ENCODE measurements at places on chromosomes 6 and 20. TPM values are rescaled to one million over a fixed set of nuclear protein-coding genes. Genes with fewer than 3 reads are reported as not detected.

CST9L gene
- total RNA-seq, result not detected

RIMS1 gene
- total RNA-seq, result 0.91 TPM

HDAC2 gene
- total RNA-seq, result 75.5 TPM

PBOV1 gene
- not detected for total RNA-seq

SLC17A1 gene
- not detected for total RNA-seq

TRIM40 gene
- not detected for total RNA-seq

ZSCAN23 gene
- total RNA-seq, result 1.2 TPM

TRIM10 gene
- not detected for total RNA-seq

SCUBE3 gene
- total RNA-seq, result 0.16 TPM

SDCBP2 gene
- total RNA-seq, result 1.8 TPM

LBP gene
- 1.3 TPM for total RNA-seq

THBD gene
- 6.5 TPM for total RNA-seq

LRRC73 gene
- not detected for total RNA-seq

CALHM6 gene
- total RNA-seq, result 2.0 TPM

KCNK5 gene
- total RNA-seq, result not detected

CALHM4 gene
- total RNA-seq, result not detected

BTNL2 gene
- total RNA-seq, result not detected

CAGE1 gene
- total RNA-seq, result under 0.01 TPM

HTR1E gene
- total RNA-seq, result not detected

HCK gene
- not detected for total RNA-seq

MAP7 gene
- total RNA-seq, result 0.52 TPM

BACH2 gene
- total RNA-seq, result 0.78 TPM

MTG2 gene
- total RNA-seq, result 16.2 TPM

OR2B6 gene
- total RNA-seq, result not detected

TGM6 gene
- total RNA-seq, result not detected

CDH4 gene
- 21.2 TPM for total RNA-seq

TDRD6 gene
- 0.16 TPM for total RNA-seq
